ENCODE measurements at places on chromosomes 3 and 15. TPM values are rescaled to one million over a fixed set of nuclear protein-coding genes. Genes with fewer than 3 reads are reported as not detected.
A peak's percentile ranks its signal among the peaks of the same experiment; 100 is the strongest.

GRCh38 chr15:91694131-91694830 lies 159.2 kb upstream of the SLCO3A1 start:
- DNase-seq, result no peak

The MNS1 gene
- 0.57 TPM for polyA plus RNA-seq

- DNase-seq, result no peak
Measured at GRCh38 chr3:116030131-116030850, 407.0 kb downstream of the GAP43 start.

The ZPLD1 gene
- not detected for polyA plus RNA-seq

DNA sequence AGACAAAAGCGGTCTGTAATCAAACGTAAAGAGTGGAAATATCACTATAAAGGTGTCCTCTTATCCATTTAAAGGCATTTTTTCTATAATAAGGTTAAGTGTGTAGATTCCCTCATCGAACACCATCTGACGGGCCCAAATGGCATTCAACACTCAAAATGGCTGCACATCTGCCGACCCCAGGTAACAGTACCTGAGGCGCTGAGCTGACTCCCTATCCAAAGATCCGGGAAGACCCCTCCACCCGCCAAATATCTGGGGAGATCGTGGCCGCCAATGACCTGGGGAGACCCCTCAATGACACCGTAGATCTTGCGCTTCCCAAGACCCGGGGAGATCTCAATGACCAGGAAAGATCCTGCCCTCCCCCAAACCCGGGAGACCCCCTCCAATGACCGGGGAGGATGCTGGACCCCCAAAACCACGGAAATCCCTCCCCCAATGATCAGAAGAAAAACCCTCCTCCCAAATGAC lies 476 bp downstream of the IP6K2 start:
- DNase-seq, result peak; percentile 57

DNA sequence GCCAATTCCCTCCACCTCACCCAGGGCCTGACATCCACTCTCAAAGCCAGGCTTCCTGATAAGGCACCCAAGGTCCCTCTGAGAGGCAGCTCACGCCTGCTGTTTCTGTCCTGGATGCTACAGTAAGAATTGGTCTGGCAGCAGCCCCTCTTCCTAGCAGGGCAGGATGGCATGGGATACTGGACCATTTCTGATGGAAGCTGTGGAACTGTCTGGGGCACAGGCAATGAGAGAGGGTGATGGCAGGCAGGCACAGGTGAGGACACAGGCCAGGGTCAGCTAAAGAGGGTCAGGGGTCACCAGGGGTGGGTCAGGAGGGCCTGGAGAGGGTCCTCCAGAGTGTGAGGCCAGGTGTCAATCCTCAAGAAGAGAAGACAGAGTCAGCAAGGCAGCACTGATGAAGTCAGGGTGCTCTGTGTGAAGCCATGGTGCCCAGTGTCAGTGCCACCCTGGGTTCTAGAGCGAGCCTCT lies 41.9 kb upstream of the SLC41A3 start:
- DNase-seq, result peak; percentile 37

GRCh38 chr3:152317956-152318355 lies 49.2 kb downstream of the MBNL1 start:
- no peak for DNase-seq

GRCh38 chr3:117939425-117940027 lies 1095.1 kb downstream of the IGSF11 start:
- DNase-seq, result no peak

Measured in H1 (cell line).